Stimulated activated CD4-positive, alpha-beta T cell treated with anti-CD3 and anti-CD28 coated beads, Interleukin-1b, Interleukin-23, amount 100 ng/mL, for 1 hour (primary cell): ENCODE measurements at places on chromosomes 12 and 14.

GRCh38 chr12:3263939-3264922, 187.1 kb downstream of the TSPAN9 start:
- no peak for DNase-seq

DNA sequence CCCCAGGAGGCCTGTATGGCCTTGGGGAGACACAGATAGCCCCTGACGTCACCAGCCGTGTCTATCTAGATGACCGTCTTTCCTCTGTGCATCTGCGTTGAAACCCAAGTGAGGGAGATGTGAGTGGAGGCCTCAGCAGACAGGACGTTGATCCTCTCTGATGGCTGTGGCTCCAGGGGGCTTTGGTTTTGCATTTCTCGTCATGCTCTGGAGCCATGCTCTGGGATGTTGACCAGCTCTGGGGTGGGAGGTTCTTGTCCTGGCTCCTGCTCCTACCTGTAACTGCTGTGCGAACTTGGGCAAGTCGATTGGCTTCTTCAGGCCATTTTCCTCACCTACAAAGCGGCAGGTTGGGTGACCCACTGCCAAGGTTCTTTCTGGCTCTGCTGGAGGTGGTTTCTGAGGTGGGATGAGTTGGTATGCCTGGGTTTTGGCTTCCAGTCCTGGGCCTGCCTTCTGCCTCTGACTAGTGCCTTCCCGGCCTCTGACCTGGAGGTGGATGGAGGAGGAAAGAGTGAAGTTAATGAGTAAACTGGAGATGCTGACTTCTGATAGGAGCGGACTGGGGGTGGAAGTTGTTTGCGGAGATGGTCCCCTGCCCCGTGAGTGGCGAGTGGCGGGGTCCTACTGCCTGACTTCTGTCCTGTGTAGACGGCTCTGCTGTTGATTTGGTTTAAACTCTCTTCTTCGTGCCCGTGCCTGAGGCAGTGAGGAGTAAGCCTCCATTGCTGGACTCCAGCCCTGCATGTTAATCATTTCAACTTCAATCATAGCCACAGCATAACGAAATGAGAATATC, 8.4 kb downstream of the TSPAN9 start:
- no peak for DNase-seq

DNA sequence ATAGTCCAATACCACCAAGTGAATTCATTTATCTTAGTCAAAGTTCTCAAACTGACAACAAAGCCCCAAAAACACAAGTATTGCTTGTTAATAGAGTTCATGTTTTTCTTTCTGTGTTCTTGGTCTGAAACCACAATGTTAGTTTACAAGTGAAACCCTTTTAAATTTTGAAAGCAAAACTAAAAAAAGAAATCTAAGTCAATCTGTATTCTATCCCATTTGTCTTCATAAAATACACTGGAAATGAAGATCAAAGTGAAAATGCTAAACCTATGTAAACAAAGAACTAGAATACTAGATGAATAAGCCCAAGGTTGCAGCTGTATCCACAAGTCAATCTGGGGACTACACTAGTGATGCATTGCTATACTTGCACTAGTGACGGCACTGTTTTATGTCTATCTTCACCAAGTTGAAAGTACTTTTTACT, 10.4 kb downstream of the MAP4K5 start:
- DNase-seq = no peak

DNA sequence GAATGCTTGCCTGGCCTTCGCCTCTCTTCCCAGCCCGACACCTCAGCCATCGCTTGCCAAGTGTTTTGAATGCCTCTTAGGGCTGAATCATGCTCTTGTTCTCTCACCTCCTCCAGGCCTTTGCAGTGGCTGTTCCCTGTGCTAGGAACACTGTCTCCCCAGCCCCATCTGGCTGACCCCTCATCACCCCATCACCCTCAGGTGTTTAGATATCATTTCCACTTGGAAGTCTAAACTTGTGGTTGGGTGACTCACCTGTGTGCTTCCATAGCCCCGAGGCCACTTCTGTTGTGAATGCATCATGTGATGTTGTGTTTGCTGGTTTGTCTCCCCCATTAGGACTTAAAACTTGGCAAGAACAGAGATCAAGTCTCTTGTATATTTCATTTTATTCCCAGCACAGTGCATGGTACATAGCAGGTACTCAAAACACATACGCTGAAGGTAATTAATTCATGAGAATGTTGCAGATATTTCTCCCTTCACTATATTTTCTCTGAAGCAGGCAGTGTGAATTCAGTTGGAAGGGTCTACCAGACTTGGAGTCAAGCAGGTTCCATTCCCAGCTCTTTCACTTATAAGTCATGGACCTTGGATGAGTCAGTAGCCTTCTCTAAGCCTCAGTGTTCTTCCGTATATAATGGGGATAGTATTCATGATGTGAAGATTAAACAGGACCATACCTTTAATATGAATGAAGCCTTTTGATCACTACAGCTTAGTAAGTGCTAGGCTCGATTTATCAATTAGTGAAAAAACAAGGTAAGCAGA, 67.8 kb downstream of the HRK start:
- no peak for DNase-seq

DNA sequence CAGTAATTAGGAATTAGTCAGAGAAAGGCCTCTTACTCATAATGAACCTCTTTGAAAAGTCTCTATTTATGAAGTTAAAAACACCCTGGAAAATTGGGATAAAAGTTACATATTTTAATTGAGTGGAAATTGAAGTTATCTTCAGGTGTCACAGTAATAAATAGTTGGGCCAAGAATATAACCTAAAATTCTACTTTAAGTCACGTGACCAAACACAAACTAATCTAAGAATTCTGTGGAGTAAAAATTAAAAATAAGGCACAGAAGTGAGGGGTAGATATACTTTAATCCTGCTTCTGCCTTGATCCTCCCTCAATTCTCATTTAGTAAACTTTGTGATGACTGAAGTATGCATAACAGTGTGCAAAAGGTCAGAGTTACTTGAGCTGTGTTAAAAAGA, 226.4 kb downstream of the NAV3 start:
- no peak for DNase-seq

DNA sequence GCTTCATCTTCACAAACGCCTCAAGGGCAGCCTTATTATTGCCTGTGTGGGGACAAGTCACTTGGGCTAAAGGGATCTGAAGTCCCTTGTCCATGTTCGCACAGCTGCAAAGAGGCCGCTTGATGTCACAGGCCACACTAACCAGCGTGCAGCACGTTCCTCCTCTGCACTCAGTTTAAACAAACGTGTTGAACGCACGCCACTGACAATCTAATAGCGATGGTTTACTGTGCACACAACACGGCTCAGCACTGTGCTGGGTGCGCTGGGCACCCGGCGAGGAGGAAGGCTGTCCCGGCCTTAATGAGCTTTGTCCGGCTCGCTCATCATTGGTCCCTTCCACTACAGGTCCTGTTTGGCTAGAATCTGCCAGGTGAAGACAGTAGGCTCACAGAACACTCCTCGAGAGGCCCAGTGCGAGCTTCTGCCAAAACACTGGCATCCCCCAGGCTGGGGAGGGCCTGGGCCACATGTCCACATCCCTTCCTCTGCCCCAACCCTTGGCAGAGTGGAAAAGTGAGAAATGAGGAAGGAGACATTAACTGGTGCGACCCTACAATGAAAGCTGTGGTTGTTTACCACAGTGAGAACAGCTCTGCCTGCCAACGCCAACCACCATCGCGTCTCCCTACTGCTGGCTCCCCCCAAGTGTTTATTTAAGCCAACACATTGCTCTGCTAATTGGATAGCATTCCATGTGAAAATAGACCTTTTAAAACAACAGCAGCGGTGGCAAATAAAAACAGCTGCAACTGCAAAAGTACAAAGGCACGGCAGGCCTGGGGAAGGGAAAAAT, 113.2 kb downstream of the RBM19 start:
- no peak for DNase-seq

- DNase-seq = no peak
These were observed at the start of gene SSTR1 for GRCh38 chr14:38207736-38208617. SSTR1 (plus strand) TSS chr14:38207904; CDS start chr14:38209390, 1,486 bp downstream.

DNA sequence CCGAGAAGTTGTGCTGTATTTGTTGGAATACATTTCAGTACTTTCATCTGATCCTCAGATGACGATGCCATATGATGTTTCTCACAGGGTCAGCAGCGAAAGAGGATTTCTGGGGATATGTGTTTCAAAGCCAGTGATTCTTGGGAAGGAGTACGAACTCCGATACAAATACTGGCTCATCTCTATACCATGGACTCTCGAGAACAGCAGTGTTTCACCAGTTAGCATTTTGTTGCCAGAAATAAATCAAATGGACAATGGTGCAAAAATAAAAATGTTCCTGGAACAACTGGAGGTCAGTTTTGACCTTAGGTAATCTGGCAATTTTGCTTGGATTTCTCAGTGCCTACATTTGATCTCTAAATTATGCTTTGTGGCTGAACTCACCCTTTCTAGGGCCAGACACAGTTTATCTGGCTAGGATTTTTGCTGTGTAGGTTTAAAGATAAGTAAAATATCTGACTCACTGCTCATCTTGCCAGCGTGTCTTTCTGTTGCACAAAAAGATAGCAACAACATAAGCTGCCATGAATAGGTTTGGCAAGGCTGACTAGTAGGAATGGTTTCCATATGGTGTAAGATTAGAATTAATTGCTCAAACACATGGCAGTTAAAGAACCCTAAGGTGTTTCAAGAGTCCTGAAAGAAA, 11.0 kb upstream of the MGP start:
- DNase-seq = no peak

DNA sequence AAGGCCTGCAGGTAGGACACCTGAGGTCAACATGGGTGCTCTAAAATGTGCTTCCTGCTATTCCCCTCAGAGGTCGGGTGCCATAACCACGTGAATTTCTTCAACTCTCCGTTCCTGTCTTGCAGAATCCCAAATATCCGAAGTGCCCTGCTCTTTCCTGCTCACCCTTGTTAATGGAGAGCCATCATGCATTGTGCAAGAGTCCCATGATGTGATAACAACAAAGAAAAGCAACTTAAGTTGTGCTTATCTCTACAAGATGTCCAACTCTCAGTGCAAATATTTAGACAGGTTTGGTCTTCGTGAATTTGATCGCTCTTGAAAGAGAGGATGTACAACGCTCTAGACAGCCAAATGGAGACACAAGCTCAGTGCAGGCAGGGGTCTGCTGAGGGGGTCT, 210.6 kb upstream of the PLXNC1 start:
- DNase-seq = no peak

DNA sequence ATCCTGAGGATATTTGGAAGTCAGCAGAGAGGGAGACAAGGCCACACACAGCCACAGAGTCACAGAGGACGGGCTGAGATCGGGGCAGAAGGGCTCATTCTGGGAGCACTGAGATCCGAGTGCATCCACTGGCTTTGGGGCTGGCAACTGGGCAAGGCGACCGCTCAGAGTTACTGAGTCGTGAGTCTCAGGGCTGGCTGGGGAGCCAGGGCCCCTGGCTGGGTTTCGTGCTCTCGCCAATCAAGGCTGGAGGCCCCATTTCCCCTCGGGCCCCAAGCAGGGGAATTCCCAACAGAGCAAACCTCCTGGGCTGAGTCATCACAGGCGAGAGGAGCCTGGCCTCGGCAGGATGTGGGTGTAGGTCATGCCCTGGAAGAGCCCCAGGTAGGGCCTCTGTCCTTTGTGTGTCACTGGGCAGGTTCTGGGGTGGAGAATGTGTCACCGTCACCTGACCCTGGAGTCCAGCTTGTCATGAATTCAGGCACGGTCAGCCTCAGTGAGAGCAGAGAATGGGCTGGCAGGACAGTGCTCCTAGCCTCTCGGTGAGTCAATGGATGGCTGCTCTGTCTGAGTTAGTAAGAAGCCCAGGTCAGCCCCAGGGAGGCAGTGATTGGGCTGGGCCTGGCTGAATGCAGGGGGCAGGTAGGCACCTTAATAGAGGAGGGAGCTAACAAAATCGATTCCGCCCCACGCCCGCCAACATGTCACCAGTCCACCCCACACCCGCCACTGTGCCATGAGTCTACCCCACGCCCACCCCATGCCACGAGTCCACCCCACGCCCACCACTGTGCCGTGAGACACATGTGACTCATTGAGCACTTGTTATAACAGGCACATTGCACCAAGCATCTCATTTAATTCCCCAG, 16.9 kb downstream of the ASB2 start:
- peak; percentile 82 for DNase-seq
